ENCODE measurements at places on chromosomes 13 and 19. TPM values are rescaled to one million over a fixed set of nuclear protein-coding genes. Genes with fewer than 3 reads are reported as not detected.

Gene DUS3L
- total RNA-seq: 31.5 TPM

Gene RASAL3
- not detected for total RNA-seq

Gene SOX21
- total RNA-seq: 0.97 TPM

Gene ZNF729
- not detected for total RNA-seq

Gene METTL21C
- not detected for total RNA-seq

Gene SERTAD1
- 28.4 TPM for total RNA-seq

Gene CD22
- 0.53 TPM for total RNA-seq

Gene KIR2DL4
- total RNA-seq: not detected

Gene ZNF329
- total RNA-seq: 3.2 TPM

Gene WASF3
- 0.12 TPM for total RNA-seq

Gene ZNF560
- total RNA-seq: not detected

Gene SLC35E1
- 20.0 TPM for total RNA-seq

Gene CCNE1
- 27.8 TPM for total RNA-seq

Gene MCF2L
- total RNA-seq: 0.36 TPM

Gene CD177
- 0.25 TPM for total RNA-seq

Gene BTBD2
- 37.4 TPM for total RNA-seq

Gene CCL25
- total RNA-seq: not detected

Gene ZNF730
- total RNA-seq: not detected

Gene LENG9
- total RNA-seq: 8.0 TPM

Gene OR7C1
- not detected for total RNA-seq

Gene ZNF575
- total RNA-seq: 1.5 TPM

Gene ATP8B3
- total RNA-seq: 2.5 TPM

Gene NBEA
- total RNA-seq: 2.1 TPM

Gene FGF21
- total RNA-seq: not detected

Gene IFNL1
- total RNA-seq: 0.28 TPM

Gene ATP4B
- total RNA-seq: not detected

Gene REEP6
- 3.9 TPM for total RNA-seq

Gene ZNF350
- 5.2 TPM for total RNA-seq

Gene CEACAM16
- total RNA-seq: not detected

Gene ZNF221
- 0.49 TPM for total RNA-seq

Gene OR7A5
- total RNA-seq: not detected

Gene ZNF415
- not detected for total RNA-seq

Gene LINGO3
- not detected for total RNA-seq

Gene VSTM2B
- total RNA-seq: not detected

Data from A549 treated with DMSO at 1 μM for 4 hours (cell line).